Stimulated activated naive B cell treated with anti-CD40 and anti-IgM and Interleukin-4, amounts not matched to agents 10 μg/mL and 1 μg/mL and 100 μg/mL, for 72 hours (primary cell): ENCODE measurements at places on chromosomes 3 and 15.
A peak's percentile ranks its signal among the peaks of the same experiment; 100 is the strongest.

DNA sequence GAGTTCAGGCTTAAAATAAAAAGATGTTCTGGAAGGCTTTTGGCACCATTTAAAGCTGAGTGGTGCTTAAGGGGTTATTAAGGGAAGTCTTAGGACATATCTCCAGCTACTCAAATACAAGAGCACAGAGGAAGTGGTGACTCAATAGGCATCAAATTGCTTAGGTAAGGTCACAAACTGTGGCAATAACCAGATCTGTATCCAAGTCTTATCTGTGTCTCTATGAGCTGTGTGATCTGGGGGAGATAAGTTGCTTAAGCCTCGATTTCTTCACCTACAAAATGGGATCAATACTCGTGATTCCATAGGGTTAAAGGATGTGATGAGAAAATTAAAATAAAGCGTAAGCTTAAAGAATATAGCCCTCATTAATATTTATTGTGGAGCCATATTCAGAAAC lies 7.6 kb downstream of the HDC start:
- no peak for DNase-seq

DNA sequence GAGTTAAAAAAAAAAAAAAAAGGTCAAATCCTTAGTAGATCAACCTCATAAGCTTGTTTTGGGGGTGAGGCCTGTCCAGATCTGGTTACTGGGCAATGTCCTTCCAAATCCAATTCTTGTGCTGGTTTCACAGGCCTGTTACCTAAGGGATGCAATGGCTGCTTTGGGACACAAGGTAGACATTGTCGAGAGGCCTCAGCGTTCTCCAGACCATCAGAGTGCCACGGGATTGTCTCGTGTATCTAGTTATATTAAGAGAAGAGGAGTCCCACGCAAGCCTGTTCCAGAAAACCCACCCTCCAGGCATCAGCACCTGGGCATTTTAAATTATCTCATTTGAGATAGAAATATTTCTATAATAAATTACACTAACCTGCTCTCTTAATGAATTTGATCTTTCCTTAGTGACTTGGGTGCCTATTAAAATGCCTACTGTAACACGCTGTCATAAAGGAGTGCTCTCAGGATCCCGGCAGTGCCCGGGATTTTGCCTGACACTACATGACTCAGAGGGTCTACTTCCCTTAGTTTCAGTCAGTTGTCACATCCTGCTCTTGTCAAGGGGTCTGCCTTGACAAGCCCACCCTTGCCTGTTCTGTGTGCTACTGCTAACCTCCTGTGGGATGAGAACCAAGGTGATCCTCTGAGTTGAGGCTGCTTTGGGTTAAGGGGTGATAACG lies 116.0 kb downstream of the LIPC start:
- no peak for DNase-seq

GRCh38 chr3:142633073-142633472 lies 36.9 kb downstream of the PLS1 start:
- DNase-seq, result no peak

GRCh38 chr3:65669163-65669875 lies 369.4 kb downstream of the MAGI1 start:
- DNase-seq, result no peak

DNA sequence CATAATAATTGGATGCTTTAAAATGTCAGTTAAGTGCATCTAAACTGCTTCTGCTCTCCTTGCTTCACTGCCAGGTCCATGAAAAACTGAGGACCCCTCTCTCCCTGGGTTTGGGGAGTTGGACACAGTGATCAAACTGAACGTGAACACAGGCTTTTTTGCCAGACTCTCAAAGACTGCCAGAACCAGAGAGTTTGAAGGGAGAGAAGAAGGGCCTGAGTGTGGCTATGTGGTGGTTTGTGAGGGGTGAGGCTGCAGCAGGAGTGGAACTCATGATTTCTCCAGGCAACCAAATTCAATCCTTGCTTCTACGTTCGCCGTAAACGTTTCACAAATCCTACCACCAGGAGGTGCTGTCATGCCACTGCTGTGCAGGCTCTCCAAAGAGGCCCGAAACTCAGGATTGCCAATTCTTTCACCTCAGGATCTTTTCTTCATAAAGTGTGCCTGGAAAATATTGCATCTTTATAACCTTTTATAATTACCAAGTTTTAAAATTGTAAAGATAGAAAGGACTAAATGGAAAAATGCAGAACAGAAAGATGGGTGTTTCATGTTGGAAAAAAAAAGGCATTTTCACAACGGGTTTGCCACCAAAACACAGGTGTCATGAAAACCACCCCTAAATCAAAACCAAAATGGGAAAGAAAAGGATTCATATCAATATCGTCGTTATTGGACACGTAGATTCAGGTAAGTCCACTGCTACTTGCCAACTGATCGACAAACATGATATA lies 19.7 kb downstream of the TM4SF4 start:
- DNase-seq, result no peak

DNA sequence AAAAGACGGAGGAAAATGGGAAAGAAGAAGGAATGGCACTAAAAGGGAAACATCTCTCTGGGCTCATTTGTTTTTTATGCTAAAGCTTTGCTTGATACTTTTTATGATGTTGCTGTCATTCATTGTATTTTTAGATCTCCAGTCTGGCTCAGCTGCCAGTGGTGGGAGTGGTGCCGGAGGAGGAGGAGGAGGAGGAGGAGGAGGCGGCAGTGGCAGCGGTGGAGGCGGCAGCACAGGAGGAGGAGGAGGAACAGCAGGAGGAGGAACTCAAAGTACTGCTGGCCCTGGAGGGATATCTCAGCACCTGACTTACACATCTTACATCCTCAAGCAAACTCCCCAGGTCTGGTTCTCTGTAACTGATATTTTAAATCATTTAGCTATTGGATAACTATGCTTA lies 49.6 kb downstream of the MAP6D1 start:
- DNase-seq, result no peak

DNA sequence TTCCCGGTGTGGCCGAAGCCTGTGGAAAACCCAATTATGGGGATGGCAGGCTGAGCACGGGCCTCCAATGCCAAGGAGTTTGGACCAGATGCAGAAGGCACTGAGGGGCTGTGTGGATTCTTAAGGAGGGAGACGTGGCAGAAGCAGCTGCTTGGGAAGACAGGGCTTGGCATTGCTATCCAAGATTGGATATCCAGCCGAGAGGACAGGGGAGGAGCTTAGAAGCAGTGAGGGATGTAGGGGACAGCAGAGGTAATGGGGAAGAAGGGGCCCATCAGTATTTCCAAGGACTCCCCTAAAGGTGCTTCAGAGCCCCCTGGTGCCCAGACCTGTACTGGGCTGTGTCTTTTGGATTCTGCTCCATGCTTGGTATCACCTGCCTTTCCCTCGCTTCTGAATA lies 112.8 kb upstream of the TLE3 start:
- DNase-seq, result no peak

GRCh38 chr15:101012326-101013200 lies 93.4 kb downstream of the LRRK1 start:
- DNase-seq, result no peak

DNA sequence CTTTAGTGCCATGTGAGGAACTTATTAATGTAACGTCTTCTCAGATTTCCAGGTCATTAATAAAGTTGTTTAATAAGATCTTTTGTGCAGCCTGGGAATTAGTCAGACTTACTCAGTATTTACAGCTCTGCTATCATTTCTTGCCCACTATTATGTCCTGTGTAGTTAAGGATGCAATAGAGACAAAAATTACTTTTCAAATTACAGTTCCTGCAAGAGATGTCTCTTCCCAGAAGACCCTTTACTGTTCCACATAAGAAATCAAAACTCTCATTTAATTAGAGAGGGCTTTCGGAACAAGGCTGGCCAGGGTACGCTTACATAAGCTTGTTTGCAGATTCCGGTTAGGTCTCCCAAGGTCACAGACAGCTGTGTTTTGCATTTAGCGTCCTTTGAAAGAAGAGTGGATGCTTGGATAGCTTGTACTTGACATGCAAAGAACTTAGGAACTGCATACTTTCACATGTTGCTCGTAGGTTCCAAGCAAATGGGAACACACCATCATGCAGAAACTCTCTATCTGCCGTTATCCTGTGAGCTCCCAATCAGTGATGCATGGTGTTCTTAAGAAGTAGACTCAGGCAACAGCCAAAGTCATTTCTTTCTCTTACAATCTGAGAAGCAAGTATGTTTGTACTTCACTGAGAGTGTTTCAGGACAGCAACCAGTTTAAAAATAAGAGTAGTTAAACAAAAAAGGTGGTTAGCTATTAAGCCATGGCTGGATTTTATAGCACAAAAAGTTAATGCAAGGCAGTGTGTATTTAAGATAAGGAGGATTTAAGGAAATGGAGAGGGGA lies 37.4 kb downstream of the FILIP1L start:
- no peak for DNase-seq

GRCh38 chr3:170240671-170241070 lies 18.4 kb downstream of the PRKCI start:
- DNase-seq, result no peak

- no peak for DNase-seq
These were observed 62.7 kb downstream of the PXYLP1 start for GRCh38 chr3:141294301-141294700.

DNA sequence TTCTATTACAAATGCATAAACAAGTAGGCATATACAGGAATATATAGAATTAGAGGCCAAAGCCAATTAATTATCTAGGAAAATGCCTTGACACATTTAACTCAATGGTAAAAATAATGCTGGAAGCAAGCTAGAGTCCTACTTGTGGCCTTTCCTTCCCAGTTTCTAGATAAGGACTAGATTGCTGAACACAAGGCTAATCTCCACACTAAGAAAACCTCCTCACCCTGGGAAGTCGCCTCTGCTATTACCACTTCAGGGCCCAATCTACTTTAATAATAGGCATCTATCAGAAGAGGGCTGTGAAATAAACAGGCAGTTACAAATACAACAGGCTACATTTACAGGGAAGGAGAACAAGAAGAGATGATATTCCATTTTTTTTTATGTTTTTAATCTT lies 80.5 kb upstream of the PRICKLE2 start:
- no peak for DNase-seq

DNA sequence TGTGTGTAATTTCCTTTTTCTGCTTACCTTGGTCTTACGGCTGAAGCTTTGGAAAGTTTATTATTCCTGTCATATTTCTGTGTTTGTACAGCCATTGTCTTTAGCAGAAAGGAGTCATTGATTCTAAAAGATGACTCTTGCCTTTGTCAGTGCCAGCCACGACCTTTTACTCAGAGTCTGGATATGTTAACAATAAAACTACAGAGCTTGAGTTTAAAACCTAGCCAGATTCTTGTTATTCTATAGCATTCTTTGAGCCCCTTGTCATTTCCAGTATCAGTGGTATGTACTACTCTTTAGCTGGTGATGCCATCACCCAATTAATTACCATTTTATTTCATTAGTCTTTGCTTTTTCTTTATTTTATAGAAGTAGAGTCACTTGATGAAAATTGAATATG lies 142.4 kb downstream of the TCF12 start:
- DNase-seq, result no peak

- no peak for DNase-seq
These were observed 277.8 kb downstream of the CD47 start for GRCh38 chr3:107813026-107813425.

DNA sequence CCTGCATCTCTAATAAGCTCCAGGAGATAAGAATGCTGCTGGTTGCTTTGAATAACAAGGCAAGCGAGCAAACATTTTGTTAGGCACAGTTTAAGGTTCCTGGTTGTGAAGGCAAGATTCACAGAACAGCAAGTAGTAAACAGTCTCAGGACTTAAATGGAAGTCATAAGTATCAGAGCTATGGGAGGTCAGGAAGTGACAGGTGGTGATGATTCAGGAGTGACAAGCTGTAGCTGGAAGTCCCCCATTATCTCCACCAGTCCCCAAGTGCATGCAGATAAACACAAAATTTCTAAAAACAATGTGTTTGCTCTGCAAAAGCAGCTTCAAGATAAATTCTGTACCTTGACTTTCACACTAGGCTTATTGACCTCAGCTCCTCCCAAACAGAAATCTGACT lies 3.3 kb downstream of the FETUB start:
- no peak for DNase-seq

DNA sequence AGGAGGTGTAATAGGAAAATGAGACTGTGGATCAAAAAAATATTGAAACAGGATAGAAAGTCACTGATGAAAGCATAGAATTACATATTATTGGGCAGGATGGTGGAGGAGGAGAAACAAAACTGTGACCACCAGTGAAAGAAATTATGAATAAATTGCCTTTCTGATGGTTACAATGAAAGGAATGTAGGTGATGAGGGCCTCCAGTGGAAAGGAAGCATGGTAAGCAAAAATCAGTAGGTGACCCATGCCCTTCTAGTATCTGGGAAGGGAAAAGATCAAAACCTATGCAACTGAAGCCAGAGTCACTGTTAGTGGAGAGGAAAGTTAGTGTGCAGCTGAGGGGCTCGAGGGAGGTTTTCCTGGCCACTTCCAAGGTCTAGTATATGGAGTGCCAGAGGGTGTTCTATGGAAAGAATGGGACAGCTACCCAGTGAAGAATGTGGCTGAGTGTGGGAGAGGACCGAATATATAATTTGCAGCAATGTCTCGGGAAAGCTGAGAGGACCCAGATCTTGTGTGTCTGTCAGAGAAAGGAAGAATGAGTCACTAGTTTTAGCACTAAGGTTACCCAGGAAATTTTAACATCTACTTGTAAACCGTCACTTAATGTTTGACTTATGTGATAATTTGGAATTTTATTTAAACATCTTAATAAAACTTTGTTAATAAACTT lies 146.2 kb downstream of the NFKBIZ start:
- DNase-seq, result no peak

GRCh38 chr3:60743631-60744164 lies 507.6 kb downstream of the FHIT start:
- DNase-seq, result no peak

DNA sequence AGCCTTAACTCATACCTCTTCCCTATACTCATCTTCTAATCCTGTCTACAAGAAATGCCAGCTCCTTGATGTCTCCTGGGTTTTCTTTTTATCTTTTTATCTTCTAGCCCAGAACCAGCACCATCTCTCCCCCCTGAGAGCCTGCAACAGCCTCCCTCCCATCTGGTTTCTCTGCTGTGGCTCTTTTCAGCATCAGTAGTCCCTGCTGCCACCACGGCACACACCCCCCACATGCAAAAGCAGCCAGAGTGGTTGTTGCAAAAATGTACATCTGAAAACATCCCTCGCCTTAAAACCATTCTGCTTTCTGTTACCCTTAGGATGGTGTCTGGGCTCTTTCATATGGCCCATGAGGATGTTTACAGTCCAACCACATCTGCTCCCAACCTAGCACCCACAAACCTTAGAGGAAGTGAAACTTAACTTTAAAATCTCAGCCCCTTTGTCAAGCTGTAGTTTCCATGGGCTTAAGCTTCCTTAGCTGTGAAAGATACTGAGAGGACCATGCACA lies 775 bp downstream of the TTC21A start:
- peak; percentile 40 for DNase-seq

GRCh38 chr3:184289426-184289938 lies 9.6 kb upstream of the PSMD2 start:
- DNase-seq, result peak; percentile 23

- DNase-seq, result no peak
These were observed 336.2 kb upstream of the TPM1 start for GRCh38 chr15:62706317-62706716.

- DNase-seq, result no peak
These were observed 802.6 kb upstream of the ALCAM start for GRCh38 chr3:104564045-104564643.

- DNase-seq, result no peak
These were observed 337.8 kb downstream of the FEZF2 start for GRCh38 chr3:62035402-62036057.
